ENCODE measurements at places on chromosomes 3 and 15.

- no peak for DNase-seq
Observed at GRCh38 chr3:18241837-18242236, 183.3 kb downstream of the SATB1 start.

DNA sequence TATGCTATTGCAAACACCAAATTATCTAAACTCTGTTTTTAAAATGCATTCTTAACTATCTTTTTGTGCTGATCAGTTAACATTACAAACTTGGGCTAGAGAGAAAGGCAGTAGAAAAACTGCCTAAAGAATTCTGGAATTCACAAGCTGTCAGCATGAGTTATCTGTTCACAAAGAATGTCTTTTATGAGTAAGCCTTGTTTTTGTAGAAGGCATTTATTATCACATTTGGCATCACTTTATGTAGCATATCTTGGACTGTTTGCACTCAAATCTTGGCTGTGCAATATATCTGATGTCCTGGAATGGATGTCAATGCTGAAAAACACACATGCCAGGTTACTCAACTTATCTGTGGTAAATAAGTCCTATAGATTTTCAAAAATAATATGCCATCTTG lies 15.5 kb upstream of the BCHE start:
- no peak for DNase-seq

DNA sequence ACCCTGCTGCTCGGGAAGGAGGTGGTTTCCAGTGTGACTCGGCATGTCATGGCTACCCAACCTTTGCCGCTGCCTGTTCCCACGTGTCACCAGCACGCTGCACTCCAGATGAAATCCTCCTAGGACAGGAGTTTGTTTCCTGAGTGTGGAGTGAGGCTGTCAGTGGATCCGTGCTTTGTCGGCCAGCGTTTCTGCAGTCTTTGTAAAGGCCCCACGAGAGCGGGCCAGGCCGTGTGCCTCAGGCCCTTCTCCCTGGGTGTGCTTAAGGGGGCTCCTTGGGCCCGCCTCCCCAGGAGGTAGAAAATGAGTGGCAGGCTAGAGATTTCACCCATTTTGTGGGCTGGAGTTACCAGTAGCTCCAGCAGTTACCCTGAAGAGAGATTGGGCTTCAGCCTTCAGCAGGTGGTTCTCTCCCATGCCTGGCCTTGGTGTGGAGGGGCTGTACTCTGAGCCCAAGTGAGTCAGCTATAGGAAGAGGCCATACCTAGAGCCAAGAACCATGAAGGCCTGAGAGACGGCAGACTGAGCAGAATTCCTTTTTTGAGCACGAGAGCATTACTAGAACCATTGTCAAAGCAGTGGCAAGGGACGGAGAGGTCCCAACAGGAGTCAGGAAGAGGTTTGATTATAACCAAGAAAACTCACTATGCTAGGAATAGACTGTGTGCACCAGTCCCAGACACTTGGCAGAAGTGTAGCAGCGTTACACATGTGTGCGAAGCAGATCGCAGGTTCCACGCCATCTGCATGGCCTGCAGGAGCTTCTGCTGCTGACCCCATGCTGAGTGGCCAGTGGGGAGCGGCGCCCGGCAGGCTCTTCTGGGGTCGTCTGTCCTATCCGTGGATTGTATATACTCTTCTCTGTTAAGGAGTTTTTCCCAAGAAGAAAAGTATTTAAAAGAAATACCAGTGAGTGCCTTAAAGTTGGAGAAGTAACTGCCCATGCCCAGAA lies 14.5 kb downstream of the MAP6D1 start:
- no peak for DNase-seq

- no peak for DNase-seq
Observed at GRCh38 chr3:182052757-182053156, 341.0 kb downstream of the SOX2 start.

Data from natural killer cell treated with Interleukin-12 subunit alpha and Interleukin-12 subunit beta and Interleukin-15 and Interleukin-18, amount 100 ng/mL, for 72 hours (primary cell).